ENCODE measurements at places on chromosomes 1 and 21. TPM values are rescaled to one million over a fixed set of nuclear protein-coding genes. Genes with fewer than 3 reads are reported as not detected.

Gene GJA8
- polyA plus RNA-seq, result not detected

Gene DNAI4
- 10.4 TPM for polyA plus RNA-seq

Gene RNF186
- polyA plus RNA-seq, result 0.19 TPM

Gene TGFB2
- polyA plus RNA-seq, result 181 TPM

Gene OR2L13
- not detected for polyA plus RNA-seq

Gene MIXL1
- 0.72 TPM for polyA plus RNA-seq

Gene RGS4
- 3.7 TPM for polyA plus RNA-seq

Gene AGBL4
- 1.1 TPM for polyA plus RNA-seq

- DNase-seq, result no peak
Measured at GRCh38 chr1:9376886-9377333, 84.2 kb downstream of the SPSB1 start.

- no peak for DNase-seq
Measured at GRCh38 chr1:150150133-150151021, 661 bp downstream of the PLEKHO1 start.

DNA sequence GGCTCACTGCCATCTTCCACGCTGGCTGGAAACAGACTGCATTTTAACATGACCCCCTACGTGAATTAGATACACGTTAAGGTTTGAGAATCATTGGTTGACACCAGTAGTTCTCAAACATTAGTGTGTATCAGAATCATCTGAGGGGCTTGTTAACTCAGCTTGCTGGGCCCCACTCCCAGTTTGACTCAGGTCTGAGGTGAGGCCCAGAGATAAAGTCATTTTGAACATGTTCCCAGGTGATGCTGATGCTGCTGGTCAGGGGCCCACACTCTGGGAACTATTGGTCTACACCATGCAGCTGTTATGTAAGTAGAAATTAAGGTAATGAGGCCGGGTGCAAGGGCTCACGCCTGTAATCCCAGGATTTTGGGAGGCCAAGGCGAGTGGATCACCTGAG lies 1.3 kb downstream of the LSM10 start:
- no peak for DNase-seq

- no peak for DNase-seq
Measured at GRCh38 chr1:43973981-43974442, 748 bp upstream of the ATP6V0B start.

DNA sequence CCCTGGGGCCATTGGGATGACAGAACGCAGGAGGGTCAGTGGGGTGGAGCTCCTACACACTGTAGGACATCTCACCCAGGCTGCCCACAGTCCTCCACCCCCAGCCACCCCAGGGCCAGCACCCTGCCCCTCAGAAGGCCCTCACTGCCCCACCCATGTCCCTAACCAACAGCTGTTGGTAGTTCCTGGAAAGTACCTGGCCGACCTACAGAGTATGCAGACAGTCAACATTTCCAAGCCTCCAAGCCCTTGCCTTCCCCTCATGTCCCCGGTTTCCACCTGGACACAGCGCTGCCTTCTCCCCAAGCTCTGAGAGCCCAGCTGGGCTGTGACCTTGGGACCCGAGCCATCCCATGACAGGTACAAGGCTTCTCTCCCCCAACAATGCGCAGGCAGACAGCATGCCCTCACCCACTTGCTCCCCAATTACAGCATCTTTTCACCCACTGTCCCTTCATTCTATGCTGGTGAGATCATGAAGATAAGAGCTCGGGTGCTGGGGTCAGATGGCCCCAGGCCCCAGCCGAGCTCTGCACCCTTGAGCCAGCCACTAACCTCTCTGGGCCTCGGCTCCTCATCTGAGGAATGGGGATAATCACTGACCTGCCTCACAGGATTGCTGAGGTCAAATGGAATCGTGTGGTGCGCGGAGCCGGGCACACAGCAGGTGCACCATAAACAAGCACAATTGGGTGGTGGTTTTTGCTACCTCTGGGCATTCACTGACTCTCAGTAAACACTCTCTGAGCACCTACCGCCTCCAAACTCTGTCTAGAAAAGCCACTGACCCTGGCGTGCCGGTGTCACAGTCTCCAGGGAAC lies 11.2 kb downstream of the LAPTM5 start:
- DNase-seq, result no peak

- no peak for DNase-seq
Measured at GRCh38 chr1:102853136-102853535, 255.2 kb downstream of the COL11A1 start.

DNA sequence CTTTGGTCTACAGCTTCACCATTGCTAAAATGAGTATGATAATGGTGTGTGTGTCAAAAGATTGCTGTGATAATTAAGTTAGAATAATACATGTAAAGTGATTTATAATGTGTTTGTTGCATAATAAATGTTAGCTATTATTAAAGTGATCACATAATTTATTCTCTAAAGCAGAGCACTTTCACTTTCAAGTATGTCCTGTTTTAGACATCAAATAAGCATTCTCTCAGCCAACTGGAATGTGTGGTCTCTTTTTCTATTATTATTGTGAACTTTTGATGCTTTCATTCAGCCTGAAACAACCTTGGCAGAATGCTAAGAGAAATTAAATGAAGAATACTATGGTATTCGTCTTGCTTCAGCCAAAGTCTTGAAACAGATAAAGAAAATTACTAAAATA lies 102.8 kb upstream of the COL11A1 start:
- no peak for DNase-seq

GRCh38 chr1:110081061-110081460 lies 10.6 kb upstream of the ALX3 start:
- DNase-seq, result no peak

DNA sequence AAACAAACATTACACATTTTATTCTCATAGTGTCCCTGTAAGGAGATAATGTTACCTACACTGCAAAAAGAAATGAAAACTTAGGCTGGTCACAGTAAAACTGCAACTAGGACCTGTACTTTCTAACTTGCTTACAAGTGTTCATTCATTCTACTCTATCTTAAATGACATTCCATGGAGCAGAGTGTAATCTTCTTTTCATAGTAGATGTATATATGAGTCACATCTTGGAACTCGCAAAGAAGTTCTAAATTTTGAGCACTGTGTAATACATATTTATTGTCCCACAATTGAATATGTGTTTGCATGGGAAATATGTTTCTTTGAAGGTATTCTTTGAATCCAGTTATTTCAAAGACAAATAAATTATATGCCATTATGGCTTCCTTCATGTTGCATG lies 1258.5 kb upstream of the ADGRL2 start:
- DNase-seq, result no peak

DNA sequence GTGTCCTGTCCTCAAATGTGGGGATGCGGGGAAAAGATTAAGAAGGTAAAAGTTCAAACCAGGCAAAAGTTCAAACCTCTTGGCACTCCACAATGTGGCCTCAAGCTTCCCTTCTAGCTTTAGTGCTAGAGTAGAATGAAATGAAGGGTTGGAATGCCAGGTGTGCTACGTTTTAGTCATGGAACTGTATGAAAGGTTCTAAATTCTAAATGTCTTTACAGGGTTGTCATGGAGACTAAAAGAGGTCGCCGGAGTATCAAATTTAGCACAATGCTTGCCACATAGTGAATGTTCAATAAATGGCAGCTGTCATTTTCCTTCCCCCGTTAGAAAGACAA lies 57.2 kb upstream of the LRRC8D start:
- DNase-seq, result no peak

GRCh38 chr1:157482174-157482573 lies 70.1 kb downstream of the FCRL5 start:
- no peak for DNase-seq

- DNase-seq, result no peak
Measured at GRCh38 chr1:199460933-199461332, 566.6 kb upstream of the NR5A2 start.

DNA sequence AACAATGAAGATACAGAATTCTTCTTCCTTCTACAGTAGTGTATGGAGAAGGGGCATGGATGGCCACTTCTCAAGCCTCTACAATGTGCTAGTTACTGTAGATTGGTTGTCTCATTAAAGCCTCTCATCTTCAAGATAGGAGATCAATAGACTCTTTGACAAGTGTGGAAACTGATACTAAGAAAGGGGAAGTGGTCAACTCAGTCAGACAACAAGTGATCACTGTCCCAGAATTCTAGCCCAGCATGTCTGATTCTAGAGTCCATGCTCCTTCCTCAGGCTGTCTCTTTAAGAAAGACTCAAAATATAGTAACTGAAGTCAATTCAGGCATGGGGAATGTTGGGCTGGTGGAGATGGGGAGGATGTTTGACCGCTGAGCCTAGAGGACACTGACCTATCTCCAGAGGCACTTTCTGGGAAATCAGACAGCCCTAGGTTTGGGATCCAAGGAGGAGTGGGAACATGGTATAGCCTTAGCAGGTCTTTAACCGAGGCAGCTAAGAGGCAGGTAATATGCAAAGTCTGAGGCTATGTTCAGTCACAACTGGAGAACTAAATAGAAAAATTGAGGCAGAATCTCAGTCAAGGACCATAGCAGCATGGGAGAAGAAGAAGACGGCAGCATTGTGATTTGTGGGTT lies 39.3 kb upstream of the EYA3 start:
- DNase-seq, result no peak

- no peak for DNase-seq
Measured at GRCh38 chr1:244665771-244666217, 12.9 kb downstream of the DESI2 start.

DNA sequence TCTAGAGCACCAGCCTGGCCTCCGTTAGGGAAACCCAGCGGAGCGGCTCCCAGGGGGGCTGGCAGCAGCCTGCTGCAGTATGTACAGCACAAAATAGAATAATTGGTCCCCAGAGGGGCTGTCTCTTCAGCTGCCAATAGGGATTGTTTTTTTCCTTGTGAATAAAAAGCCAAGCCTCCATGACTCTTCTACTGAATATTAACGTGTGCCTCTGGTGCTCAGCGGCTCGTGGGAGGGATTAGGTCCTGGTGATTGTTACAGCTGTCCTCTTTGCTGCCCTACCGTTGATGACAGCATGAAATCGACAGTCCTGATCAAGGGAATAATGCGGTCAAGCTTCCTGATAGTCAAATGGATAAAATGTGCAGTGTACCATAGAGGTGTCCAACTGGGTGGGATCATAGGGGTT lies 190.7 kb upstream of the RUNX1 start:
- no peak for DNase-seq

- DNase-seq, result no peak
Measured at GRCh38 chr1:29196863-29197589, 15.3 kb upstream of the SRSF4 start.

- no peak for DNase-seq
Measured at GRCh38 chr1:207172885-207173284, 68.9 kb downstream of the C4BPA start.

DNA sequence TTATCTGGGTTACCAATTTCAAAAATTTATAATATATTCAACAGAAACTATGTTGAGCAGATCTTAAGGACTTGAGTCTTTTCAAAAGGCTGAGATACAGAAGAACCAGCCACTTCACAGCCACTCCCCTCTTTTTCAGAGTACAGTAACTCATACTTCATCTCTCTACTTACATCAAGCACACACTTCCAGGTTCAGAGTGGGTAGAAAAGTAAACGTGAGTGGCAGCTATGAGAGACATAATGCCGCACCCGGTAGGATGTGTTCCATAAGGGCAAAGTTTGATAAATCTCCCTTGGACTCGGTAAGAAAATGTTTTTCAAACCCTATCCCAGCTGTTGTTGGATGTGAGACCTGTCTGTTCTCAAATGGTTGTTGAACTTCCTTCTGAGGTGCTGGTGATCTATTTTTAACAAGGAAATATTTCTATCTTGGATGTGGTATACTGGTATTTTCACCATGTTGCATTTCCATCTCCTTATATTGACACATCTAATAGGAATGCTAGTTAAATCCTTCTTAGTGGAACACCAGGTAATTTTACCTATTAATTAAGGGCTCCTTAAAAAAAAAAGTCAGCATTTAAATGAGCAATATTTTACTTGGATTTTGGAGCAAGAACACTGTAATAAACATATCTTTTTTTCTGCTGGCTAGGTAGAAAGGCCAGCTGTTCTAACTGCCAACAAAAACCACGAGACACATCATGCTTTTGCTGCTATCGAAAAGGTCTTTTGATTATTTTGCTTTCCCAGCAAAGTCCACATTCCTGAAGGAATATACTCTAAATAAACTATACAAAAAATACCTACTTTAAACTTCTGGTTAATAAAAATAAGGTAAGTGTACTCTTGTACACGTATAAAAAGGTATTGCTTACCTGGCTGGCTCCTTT lies 28.2 kb downstream of the CNN3 start:
- peak; percentile 19 for DNase-seq

GRCh38 chr1:195188821-195189220 lies 1419.4 kb downstream of the KCNT2 start:
- DNase-seq, result no peak

All from right lung (tissue), 10 donors.